ENCODE measurements at places on chromosomes 16 and 17.

DNA sequence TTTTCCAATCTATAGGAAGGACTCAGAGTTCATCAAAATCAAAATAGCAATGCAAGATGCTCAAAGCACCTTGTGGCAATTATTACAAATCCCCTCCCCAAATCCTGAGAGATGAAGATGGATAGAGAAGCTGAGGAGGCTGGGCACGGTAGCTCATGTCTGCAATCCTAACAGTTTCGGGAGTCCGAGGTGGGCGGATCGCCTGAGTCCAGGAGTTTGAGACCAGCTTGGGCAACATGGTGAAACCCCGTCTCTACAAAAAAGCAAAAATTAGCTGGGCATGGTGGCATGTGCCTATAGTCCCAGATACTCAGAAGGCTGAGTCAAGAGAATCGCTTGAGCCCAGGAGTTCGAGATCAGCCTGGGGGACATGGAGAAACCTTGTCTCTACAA, 8.6 kb downstream of the TBC1D16 start:
- no peak for DNase-seq

DNA sequence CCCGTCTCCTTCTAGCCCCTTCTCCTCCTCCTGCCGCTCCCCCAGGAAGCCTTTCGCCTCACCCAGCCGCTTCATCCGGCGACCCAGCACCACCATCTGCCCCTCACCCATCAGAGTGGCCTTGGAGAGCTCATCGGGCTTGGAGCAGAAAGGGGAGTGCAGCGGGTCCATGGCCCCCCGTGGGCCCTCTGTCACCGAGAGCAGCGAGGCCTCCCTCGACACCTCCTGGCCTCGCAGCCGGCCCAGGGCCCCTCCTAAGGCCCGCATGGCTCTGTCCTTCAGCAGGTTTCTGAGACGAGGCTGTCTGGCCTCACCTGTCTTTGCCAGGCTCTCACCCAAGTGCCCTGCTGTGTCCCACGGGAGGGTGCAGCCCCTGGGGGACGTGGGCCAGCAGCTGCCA, 87.9 kb downstream of the RGS9 start:
- no peak for DNase-seq

DNA sequence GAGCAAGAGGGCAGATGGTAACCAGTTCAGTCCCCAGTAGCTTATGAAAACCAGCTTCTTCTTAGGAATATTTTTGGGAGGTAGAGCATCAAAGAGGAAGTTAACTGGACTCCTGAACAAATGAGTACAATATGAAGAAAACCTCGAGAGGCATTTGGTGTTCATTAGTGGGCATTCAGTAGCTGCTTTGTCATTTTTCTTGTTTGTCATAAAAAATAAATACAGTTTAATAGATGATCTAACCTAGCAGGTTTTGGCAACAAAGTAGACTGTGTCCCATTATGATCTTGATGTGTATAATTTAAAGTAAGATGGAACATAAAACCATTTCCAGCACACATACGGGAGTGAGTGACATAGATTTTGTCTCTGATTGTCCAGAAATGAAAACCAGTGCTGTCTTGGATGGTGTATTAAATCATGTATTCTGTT, 173.1 kb downstream of the HS3ST3A1 start:
- DNase-seq: no peak

DNA sequence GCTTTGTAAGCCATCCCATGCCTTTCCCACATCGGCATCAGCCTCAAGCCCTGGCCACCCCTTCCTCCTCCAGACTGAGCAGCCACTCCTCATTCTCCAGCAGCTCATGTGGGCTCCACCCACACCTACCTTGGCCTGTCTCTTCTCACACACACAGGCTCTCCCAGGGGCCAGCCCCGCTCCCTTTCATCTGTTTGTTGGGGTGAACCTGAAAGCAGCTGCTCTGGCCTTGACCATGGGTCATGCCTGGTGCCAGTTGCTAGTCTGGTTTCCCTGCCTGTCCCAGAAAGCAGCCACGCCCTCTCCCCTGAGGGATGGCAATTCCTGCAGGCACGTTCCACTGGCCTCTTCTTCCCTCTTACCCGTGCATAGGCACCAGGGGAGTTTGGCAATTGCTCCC, 11.4 kb upstream of the TMEM238L start:
- DNase-seq: no peak

GRCh38 chr17:79835953-79836509, 3.2 kb downstream of the CBX4 start:
- no peak for DNase-seq

DNA sequence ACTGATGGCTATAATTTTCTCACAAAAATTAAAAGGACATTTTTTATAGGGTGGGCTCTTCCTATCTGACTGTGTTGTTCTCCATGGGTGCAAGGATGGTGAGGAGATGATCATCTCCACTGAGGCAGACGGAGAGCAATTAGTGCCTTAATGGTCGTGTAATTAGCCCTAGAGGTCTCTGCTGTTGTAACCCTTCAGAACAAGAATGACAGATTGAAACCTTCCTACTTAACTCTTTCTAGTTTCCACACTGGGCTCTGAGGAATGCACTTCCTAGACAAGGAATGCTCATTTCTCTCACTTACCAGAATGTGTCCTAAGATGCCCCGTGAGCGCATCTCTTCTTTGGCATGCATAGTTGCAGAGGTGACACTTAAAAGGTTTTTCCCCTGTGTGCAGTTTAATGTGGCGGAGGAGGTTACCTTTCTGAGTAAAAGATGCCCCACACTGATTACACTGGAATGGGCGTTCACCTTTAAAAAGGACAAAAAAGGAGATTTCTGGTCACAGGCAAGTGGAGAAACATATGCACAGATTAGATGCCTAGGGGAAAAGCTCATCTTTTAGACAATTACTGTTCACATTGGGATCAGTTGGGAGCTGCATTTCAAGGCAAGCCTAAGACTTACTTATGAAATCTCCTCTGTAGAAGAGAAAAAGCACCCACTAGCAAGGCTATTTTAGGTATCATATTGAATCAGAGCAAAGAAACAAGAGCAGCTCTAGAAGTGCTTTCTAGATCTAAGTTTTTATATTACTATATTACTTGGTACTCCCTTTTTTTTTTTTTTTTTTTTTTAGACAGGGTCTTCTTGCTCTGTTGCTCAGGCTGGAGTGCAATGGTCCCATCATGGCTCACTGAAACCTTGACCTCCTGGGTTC, 53.6 kb downstream of the GRB7 start:
- no peak for DNase-seq

- DNase-seq: no peak
Observed at GRCh38 chr17:75927286-75927922, 13.4 kb downstream of the FBF1 start.

All from effector CD8-positive, alpha-beta T cell (primary cell).